ENCODE measurements at places on chromosomes 16 and 17.

GRCh38 chr16:75230471-75231110 is 11.8 kb downstream of the CTRB1 start:
- DNase-seq, result no peak

GRCh38 chr17:75692976-75693375 is 25.8 kb downstream of the SAP30BP start:
- no peak for DNase-seq

DNA sequence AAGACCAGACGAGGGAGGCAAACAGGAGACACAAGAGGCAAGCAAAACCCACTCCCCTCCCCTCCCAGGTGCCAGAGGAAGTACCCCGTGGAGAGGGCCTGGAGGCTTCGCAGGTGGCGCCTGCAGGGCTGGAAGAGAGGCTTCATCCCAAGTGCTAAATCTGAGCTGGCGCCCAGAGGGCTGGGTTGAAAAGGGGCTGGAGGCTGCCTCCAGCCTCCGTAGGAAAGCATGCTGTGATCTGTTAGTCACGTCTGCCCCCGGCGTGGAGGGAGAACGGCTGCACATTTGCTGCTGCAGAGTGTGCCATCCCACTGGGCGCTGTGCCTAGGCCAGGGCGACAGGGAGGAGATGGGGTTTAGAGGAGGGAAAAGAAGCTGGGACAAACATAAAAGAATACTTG is 16.9 kb downstream of the RPH3AL start:
- DNase-seq, result no peak

GRCh38 chr17:62597920-62598319 is 29.6 kb upstream of the MRC2 start:
- no peak for DNase-seq

DNA sequence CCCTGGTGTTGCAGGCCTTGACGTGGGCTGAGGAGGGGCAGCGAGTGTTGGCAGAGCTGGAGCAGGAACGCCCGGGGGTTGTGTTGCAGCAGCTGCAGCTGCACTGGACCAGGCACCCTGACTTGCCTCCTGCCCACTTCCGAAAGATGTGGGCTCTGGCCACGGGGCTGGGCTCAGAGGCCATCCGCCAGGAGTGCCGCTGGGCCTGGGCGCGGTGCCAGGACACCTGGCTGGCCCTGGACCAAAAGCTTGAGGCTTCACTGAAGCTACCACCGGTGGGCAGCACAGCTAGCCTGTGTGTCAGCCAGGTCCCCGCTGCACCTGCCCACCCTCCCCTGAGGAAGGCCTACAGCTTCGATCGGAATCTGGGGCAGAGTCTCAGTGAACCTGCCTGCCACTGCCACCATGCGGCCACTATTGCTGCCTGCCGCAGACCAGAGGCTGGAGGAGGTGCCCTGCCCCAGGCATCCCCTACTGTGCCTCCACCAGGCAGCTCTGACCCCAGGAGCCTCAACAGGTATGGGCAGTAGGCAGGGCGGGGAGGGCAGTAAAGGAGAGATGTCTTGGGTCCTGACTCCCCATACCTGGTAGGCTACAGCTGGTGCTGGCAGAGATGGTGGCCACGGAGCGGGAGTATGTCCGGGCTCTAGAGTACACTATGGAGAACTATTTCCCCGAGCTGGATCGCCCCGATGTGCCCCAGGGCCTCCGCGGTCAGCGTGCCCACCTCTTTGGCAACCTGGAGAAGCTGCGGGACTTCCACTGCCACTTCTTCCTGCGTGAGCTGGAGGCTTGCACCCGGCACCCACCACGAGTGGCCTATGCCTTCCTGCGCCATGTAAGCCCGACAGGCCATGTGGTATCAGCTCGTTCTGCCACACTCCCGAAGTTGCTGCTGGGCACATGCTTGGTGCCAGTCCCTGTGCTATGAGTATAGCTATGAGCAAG is 5.6 kb downstream of the PLEKHG4 start:
- no peak for DNase-seq

DNA sequence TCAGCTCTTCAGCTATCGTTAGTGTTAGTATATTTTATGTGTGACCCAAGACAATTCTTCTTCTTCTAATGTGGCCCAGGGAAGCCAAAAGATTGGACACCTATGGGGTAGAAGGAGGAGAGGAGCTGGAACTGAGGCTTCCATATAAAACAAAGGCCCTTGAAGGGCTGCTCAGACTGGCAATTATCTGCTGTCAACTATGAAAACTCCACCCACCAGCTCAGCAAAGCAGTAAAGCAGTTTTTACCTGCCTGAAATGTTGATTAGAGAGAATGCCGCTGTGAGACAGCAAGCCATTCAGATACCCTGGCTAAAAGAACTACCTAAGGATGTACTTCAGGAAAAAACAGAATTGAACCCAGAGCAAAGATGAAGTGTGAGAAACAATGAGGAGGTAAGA is 45.9 kb upstream of the GNAO1 start:
- DNase-seq, result no peak

- DNase-seq, result no peak
Measured at GRCh38 chr16:49341706-49342105, 31.9 kb upstream of the C16orf78 start.

- no peak for DNase-seq
Measured at GRCh38 chr17:28811651-28812090, 30.9 kb downstream of the FAM222B start.

- no peak for DNase-seq
Measured at GRCh38 chr16:17229131-17229530, 241.6 kb downstream of the XYLT1 start.

- DNase-seq, result no peak
Measured at GRCh38 chr17:33013596-33014375, 22.1 kb downstream of the SPACA3 start.

- DNase-seq, result no peak
Measured at GRCh38 chr17:63136369-63137012, 170.5 kb downstream of the TANC2 start.

- DNase-seq, result no peak
Measured at GRCh38 chr17:7707446-7707845, 2.4 kb downstream of the EFNB3 start.

GRCh38 chr17:8794636-8795035 is 4.5 kb downstream of the MFSD6L start:
- DNase-seq, result no peak

DNA sequence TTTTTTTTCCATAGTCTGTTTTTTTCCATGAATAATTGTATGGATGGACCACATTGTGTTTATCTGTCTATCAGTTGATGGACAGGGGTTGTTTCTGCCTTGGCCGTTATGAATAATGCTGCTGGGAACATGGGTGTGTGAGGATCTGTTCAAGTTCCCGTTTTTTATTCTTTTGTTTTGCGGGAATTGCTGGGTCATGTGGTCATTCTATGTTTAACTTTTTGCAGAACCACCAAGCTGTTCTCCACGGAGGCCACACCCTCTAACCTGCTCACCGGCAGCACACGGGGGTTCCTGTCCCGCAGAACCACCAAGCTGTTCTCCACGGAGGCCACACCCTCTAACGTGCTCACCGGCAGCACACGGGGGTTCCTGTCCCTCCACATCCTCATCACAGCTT is 5.9 kb upstream of the MSLN start:
- no peak for DNase-seq

- no peak for DNase-seq
Measured at GRCh38 chr17:13005530-13005929, 12.3 kb downstream of the ELAC2 start.

DNA sequence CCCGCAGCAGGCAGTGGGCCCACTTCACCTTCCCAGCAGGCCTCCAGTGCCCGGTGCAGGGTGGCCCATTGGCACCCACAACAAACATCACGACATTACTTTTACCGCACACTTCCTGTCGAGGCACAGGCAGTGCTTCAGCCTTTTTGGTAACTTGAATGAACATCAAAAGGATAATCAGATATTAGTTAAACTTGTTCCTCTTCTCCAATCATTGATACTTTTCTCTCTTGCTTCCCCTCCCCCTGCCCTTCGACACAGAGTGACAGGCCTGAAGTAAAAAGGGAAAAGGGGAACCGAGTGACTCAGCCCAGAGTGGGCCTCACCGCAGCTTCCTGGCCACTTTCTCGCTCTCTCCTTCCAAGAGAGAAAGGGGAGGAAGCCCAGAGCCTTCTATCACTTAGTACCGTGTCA is 507.0 kb downstream of the MAF start:
- DNase-seq, result no peak

GRCh38 chr17:2805961-2806360 is 9.7 kb downstream of the RAP1GAP2 start:
- no peak for DNase-seq

- DNase-seq, result no peak
Measured at GRCh38 chr17:17751489-17752088, 70.3 kb downstream of the RAI1 start.

DNA sequence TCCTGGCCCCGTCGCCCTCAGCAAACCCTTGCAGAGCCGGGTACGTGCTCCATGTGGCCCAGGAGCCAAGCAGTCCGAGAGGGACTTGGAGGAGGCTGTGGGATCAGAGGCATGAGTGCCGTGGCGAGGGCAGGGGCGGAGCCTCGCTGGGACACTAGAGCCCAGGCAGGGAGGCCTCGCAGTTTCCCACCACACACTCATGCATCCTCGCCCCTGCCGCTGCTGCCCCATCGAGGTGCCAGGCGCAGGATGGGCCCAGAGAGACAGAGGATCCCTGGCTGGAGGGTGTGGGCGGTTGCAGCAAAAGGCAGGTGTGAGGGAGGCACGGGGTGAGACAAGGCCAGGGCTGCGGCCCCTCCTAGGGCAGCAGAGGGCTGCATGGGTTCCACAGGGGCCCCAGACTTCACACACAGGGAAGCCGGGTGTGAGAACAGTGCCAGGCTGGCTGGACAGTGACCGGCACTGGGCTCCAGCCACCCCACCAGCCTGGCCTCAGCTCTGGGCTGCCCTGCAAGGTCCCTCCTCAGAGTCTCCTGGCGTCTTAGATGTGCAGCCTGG is 7.7 kb downstream of the BCAR1 start:
- no peak for DNase-seq

GRCh38 chr17:67628580-67629013 is 89.1 kb upstream of the NOL11 start:
- no peak for DNase-seq

GRCh38 chr16:88977018-88977811 is at the start of gene CBFA2T3:
Gene CBFA2T3, minus strand, starts transcription at chr16:88977207. Its CDS starts 400 bp downstream, at chr16:88976807.
- DNase-seq, result no peak

DNA sequence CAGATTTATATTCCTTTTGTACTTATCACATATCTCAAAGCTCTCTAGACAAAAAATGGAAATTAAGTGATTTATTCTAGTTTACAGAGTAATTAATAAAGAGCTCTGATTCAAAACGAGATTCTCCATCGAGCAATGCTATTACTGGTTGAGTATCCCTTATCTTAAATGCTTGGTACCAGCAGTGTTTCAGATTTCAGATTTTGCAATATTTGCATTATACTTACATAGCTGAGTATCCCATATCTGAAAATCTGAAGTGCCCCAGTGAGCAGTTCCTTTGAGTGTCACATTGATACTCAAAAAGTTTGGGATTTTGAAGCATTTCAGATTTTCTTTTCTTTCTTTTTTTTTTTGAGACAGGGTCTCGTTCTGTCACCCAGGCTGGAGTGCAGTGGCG is 57.4 kb upstream of the STAC2 start:
- no peak for DNase-seq

DNA sequence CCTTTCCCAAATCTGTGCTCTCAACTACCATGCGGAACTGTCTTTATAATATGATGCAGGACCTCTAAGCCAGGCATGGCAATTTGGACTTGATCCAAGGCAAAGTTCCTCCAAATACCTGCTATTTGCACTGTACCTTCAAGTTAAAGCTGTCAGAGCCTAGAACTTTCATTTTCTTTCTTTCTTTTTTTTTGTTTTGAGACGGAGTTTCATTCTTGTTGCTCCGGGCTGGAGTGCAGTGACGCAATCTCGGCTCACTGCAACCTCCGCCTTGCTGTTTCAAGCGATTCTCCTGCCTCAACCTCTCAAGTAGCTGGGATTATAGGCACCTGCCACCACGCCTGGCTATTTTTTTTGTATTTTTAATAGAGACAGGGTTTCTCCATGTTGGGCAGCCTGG is 51.7 kb downstream of the ARHGAP27 start:
- no peak for DNase-seq

- no peak for DNase-seq
Measured at GRCh38 chr16:54931120-54932014, 702 bp downstream of the IRX5 start.

DNA sequence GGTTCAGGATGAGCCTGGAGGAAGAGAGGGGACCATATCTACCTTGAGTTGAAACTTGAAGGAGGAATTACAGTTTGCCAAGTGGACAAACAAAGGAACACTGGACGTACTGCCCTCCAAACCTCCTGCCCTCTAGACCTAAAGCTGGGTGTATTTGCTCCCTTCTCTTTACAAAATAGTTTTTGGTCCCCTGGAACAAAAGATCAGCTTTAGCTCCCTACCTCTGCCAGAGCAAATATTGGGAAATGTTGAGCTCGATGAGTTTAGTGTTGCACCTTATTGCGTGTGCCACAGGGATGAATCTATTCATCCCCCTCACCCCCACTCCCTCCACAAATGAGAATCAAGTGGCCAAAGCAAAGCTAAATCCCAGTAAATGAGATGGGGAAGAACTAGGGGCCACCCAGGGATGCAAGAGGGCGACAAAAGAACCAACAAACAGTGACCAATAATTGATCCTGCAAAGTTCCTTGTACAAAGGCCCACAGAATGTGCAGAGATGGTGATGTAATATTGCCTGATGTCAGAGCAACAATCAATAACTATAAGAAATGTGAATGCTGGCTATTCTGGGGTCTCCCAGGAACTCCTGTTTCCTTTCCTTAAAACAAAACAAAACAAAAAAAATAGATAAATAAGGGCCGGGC is 17.2 kb upstream of the TAT start:
- no peak for DNase-seq

DNA sequence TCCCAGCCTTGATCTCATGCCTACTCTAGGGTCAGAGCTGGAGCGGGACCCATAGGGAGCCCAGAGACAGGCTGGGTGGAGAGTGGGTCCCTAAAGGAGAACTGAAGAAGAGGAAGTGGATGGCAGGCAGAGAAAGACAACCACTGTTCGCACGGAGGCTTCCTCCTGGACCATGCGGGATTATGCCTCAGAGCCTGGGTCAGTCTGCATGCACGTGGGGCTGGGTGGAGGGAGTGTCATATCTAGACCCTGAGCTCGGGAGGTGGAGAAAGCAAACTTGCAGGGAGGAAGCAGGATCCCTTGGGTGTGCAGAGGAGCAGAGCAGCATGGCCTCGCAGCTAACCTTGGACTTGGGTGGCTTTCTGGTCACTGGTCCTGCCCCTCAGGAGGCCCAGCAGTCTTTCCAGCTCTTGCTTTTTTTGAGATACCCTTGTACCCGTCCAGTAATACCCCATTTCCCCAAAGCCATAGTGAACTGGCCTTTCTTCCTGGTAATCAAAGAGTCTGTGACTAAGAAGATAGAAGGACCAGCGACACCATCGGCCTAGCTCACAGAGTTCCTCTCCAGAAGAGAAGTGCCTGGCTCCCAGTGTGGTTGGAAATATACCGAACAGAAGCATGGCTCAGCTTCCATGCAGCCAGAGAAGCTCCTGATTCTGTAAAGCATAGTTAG is 344.2 kb downstream of the CPPED1 start:
- DNase-seq, result no peak

- no peak for DNase-seq
Measured at GRCh38 chr16:3295783-3296182, 9.4 kb downstream of the TIGD7 start.

GRCh38 chr16:56981729-56982271 is 7.6 kb upstream of the NLRC5 start:
- no peak for DNase-seq

Data from stimulated activated CD8-positive, alpha-beta memory T cell treated with anti-CD3 and anti-CD28 coated beads, Interleukin-4, amount 100 ng/mL, for 24 hours (primary cell).